ENCODE measurements at places on chromosomes 13 and 19.

DNA sequence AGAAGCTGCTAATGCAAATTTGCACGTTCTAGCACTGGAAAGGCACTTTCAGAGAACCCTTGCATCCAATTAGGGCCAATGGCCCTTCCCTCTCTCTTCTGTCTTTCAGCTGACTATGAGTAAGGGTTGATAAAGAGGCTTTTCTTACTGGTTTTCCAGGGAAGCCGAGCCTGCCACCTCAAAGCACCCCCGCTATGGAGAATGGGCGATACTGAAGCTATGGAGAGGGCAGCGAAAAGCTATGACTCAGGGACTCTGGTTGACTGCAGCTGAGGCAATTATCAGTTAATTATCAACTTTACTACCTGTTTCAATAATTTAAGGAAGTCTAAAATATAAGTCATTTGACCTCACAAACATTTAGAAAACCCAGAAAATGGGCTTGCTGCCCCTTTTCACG lies 115.8 kb downstream of the TRPC4 start:
- no peak for DNase-seq

- DNase-seq: no peak
Observed at GRCh38 chr19:52665027-52665426, 26.9 kb upstream of the ZNF83 start.

GRCh38 chr19:15419413-15420025 lies 731 bp upstream of the AKAP8L start:
- no peak for DNase-seq

- DNase-seq: no peak
Observed at GRCh38 chr19:45047188-45047797, 8.4 kb downstream of the CLASRP start.

- DNase-seq: no peak
Observed at GRCh38 chr19:30881281-30881680, 468.0 kb downstream of the TSHZ3 start.

- no peak for DNase-seq
Observed at GRCh38 chr19:42274065-42274682, 5.1 kb downstream of the CIC start.

DNA sequence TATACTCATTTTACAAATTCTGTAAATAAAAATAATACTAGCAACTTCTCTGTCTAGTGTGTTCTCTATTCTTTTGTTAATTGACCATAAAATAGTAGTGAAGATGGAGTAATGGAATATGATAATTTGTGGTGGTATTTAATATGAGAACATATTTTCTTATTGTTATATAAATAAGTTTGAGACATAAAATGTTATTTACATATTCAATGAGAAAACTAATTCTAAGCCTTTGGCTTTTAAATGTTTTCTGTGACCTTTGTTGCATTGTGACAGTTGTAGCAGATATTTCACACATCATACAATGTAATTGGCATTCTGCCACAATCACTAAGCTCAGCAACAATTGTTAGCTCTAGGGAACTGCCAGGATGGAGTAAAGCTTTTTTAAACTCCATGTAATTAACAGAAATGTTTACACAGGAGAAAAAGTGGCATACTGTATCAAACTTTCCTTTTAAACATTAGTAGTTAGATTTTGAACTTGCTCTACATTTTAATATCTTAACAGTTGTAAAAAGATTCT lies 562.1 kb upstream of the PCDH9 start:
- no peak for DNase-seq
